CD8-positive, alpha-beta T cell (primary cell): ENCODE measurements at places on chromosomes 3 and 15. TPM values are rescaled to one million over a fixed set of nuclear protein-coding genes. Genes with fewer than 3 reads are reported as not detected.

IQCH gene
- total RNA-seq = 0.39 TPM

PIERCE2 gene
- not detected for total RNA-seq

OR4F15 gene
- not detected for total RNA-seq

THAP10 gene
- not detected for total RNA-seq

NMNAT3 gene
- 0.81 TPM for total RNA-seq

FAM174B gene
- 1.8 TPM for total RNA-seq

GRCh38 chr3:46664971-46665762 is 28.3 kb downstream of the ALS2CL start:
- no peak for DNase-seq

DNA sequence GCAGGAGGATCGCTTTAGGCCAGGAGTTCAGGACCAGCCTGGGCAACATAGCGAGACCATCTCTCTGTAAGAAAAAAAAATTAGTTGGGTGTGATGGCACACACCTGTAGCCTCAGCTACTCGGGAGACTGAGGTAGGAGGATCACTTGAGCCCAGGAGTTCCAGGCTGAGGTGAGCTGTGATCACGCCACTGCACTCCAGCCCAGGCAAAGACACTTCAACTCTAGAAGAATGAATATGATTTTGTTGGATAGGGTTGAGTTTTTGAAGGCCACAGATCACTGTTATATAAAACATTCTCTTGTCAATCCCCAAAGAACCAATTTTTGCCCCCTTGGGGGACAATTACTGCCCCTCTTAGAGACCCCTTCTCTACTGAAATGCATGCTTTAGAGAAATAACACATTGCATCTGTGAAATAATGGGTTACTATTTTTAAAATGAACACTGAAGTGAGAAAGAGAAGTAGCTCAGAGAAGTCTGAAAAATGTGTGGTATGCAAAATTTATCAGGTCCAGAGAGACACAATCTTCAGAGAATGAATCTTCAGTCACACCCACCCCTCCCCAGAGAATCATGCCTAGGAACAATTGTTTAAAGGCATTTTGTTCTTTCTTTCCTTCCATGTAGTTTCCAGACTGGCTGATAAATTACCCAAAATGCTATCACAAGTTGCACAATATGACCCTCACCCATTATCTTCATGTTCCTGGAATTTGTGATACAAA is 42.7 kb downstream of the METTL6 start:
- no peak for DNase-seq

- DNase-seq = no peak
These were observed 796 bp upstream of the DOCK3 start for GRCh38 chr3:50673931-50674330.

- DNase-seq = no peak
These were observed 80.2 kb downstream of the SHQ1 start for GRCh38 chr3:72768006-72768441.

DNA sequence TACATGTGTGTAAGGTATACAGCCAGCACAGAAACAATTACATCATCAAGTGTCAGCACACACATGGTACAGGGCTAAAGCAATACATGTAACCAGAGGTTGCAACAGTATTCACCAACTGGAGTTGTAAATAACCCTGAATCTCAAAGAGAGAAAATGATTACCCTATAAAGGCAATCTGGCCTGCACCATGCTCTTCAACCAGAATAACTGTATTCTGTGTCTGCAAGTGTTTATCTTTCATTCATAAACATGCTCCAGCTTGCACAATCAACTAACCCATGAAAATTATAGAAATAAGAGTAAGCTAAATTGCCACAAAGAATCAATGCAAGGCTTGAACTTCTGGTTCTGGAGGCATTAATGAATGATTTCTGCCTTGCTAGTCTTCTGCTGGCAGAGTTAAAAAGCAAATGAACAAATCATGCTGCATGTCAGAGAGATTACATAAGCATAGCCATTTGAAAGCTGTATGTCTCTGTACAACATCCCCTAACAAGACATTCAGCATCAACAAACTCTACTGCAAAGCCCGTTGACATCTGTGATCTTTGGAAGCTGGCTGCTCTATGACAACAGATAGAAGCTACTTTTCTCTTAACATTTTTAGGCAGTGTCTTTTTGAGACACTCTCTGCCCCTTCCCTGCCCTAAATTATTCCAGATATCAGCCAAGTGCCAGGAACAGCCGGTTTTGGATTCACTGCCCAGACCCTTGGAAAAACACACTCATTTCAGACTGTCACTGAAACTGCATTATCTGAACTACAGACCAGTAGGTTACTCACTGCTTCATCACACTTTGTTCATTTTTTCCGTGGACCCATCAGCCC is 871.0 kb downstream of the OTOL1 start:
- no peak for DNase-seq

DNA sequence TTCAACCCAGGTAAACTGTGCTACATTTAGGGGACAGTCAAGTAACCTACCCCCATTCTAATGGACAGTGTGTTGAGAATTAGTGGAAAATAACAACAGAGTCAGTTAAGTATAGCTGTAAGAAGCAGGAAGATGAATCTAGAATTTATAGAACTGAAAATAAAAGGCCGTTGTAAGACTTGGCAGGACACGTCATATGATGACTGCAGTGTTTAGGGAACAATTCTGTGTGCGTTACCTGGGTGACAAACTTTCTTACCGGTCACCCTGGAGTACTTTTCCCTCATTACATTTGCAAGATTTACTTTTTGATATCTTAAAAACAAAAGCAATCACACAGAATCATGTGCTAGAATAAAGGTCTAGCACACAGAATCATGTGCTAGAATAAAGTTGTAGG is 536.3 kb upstream of the ZNF717 start:
- no peak for DNase-seq

- no peak for DNase-seq
These were observed 199.2 kb upstream of the TMC3 start for GRCh38 chr15:81573098-81573746.

GRCh38 chr3:16337856-16338540 is 73.0 kb downstream of the OXNAD1 start:
- DNase-seq = peak; percentile 24

- DNase-seq = no peak
These were observed 89.6 kb downstream of the GAP43 start for GRCh38 chr3:115712871-115713270.

DNA sequence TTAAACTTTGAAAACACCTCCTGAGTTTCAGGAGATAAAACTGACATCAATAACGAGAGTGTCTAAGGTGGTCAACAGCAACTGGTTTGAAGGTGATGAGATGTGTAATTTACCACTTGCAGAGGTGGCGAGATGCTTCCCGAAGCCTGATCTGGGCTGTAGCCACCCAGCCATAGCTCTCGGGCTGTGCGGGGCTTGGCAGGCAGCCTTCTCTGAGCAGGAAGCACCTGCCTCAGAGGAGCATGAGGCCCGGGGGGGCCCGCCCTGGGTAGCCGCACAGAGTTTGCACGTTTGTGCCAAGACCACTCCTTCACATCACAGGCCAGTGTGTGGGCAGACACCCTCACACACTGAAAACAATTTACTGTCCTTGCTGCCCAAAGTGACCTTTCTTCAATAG is 220.3 kb downstream of the CACNA2D3 start:
- no peak for DNase-seq

- DNase-seq = no peak
These were observed 16.7 kb upstream of the KLF15 start for GRCh38 chr3:126373682-126374601.

GRCh38 chr3:72013084-72013483 is 228.1 kb upstream of the PROK2 start:
- DNase-seq = no peak

- DNase-seq = no peak
These were observed 1.9 kb downstream of the TBC1D2B start for GRCh38 chr15:78075490-78076230.

DNA sequence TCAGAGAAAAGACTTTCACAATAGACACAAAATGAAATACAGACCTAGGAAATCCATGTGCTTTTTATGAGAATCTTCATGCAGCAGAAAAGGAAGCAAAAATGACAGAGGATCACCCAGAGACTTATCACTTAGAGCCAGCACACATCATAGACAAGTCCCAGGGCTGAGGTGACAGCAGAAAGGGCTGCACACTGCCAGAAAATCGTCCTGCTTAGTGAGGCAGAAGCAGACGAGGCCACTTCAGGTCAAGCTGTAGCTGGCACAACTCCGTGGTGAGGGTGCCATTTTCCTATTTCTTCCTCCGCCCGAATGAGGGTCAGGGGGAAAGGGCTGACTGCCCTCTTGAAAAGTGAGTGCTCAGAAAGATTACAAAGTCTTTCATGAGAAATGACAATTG is 95.9 kb upstream of the TNIK start:
- DNase-seq = no peak

DNA sequence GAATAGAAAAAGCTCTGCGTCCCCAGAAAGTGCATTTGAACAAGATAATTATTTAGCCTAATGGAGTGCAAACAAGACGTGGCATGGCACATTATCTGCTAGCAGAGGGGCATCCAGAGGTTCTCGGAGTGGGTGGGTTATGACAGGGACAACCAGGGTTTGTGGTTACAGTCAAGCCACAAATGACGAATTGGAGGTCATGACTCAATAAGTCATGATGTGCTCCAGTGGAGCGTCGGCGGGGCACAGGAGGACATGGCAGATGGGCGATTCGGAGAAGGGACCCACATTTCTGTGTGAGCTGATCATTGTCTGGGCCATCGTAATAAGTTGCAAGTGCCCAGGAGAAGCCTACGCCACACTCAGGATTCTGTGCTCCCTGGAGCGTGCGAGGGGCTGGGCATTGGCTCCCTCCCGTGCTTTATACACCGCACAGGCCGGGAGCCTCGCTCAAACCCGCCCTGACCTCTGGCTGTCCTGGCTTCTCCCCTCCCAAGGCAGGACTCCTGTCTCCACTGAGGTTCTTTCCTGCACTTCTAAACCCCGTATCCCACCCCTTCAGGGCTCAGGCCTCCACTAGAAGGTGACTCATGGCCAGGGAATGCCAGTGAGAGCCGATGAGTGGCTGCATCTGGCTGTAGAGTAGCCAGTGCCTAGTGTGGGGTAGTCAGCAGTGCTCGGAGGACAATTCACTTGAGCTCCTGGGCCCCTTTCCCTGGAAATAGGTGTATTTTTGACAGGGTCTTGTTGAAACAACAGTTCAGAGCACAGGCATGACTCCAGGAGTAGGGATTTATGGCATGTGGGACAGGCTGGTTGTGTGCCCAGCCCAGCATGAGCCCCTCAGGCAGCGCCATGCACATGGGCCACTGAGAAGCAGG is 67.4 kb downstream of the GRIP2 start:
- no peak for DNase-seq

- no peak for DNase-seq
These were observed 266.9 kb downstream of the ZBBX start for GRCh38 chr3:167113035-167113830.

DNA sequence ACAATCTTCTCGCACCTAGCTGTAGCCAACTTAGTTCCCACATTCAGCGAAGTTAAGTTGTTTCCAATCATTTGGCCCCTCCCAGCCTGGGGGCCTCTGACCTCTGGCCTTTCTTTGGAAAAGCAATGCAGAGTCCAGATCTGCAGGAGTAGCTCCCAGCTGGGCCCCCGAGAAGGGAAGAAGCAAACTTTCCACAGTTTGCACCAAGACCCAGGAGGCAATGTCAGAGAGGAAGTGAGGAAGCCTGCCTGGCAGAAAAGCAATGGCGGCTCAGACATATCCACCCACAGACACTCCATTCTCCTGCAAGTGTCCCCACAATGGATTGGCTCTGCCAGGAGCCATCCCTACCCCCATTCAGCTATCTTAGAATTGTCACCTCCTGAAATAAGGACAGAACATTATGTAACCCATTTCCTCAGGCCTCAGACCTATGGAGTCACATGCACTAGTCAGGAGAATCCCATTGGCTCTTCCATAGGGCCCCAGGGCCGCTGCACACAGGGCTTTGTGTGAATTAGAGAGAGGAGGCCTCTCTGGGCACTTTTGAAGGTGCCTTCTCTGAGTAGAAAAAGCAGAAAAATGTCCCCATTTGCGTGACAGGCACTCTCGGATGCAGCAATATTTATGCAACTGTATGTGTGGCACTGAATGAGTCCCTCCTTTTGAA is 3.0 kb upstream of the BUB1B start:
- DNase-seq = no peak

DNA sequence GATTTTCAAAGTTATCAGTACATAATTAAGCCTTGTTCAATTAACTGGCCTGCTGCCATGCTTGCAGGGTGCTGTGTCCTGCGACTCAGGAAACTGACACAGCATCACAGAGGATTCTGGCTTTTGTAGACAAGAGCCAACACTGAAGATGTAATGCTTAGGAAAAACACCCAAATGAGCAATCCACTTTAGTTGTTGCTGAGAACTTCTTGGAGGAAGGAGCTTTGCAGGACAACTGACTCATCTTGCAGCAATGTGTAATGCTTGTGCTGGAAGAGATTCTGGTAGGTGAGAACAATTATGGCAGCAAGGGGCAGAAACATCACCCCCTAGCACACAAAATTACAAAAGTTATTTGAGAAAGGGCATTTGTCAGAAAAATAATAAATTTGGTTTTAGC is 67.6 kb downstream of the NLGN1 start:
- DNase-seq = no peak

DNA sequence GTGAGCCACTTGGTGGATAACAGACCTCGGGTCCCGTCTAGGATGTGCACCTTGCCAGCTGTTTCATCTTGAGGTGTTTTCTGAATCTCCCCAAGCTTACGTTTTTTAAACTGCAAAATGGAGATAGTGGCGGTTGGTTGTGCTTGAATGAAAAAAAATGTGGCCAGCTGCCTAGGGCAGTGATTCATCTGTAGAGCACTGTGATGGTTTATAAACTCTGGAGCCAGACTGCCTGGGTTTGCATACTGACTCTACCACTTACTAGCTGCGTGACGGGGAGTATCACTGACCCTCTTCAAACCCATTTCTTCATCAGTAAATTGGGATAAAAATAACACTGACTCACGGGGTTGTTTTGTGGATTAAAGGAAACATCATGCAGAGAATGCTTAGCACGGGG is 159.1 kb downstream of the CHL1 start:
- DNase-seq = no peak

- no peak for DNase-seq
These were observed 30.1 kb downstream of the SCN11A start for GRCh38 chr3:39021465-39022285.

DNA sequence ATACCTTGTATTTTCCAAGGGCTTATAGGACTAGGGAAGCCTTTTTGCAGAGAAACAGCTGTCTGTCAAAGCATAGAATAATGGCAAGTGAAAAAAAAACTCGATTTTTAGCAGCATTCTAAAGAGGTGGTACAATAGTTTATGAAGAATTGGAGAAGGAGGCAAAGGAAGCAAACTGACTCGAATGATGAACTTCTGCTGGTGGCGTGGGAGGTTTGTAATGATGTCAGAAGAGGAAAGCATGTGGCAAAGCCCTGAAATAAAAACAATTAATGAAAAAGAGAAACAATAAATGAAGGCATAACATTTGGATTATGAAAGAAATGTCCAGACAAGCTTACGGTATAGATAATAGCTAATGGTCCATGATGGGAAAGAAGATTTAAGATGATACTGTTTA is 77.5 kb downstream of the RARB start:
- DNase-seq = no peak

- DNase-seq = no peak
These were observed 709.4 kb downstream of the SQOR start for GRCh38 chr15:46344115-46344724.
